ENCODE measurements at places on chromosomes 16 and 17.

DNA sequence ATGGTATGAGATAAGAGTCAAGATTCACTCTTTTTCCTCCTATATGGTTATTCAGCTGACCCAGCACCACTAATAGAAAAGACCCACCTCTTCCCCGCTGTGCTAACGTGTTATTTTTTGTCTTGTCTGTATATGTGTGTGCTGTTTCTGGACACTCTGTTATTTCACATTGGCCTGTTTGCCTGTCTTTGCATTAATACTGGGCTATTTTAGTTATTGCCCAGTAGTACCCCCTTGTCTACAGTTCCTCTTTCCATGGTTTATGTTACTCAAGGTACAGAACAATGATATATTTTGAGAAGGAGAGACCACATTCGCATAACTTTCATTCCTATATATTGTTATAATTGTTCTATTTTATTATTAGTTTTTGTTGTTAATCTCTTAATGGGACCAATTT, 74.0 kb upstream of the SIAH1 start:
- DNase-seq: no peak

DNA sequence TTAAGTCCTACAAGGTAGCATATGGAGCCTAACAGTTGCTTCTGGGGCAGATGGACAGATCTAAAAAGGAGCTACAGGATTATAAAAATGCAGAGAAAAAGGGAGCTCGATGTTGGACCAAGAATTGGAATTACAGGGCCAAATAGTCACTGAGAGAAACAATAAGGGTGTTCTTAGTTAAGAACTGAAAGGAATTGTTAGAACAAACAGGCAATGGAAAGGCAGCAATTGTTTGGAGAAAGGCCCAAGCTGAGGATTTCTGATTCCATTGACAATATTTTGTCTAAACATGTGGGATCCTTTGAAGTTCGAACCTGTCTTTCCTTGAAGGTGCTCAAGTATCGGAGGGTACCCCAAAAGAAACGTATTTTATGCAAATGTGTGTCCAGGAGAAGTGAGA, 513.6 kb upstream of the CDH8 start:
- no peak for DNase-seq

GRCh38 chr17:1787301-1787902, 25.5 kb downstream of the SERPINF1 start:
- DNase-seq: no peak

- DNase-seq: no peak
Measured at GRCh38 chr16:9864461-9864860, 317.8 kb downstream of the GRIN2A start.

GRCh38 chr17:56896968-56897359, 16.9 kb downstream of the TRIM25 start:
- DNase-seq: no peak

GRCh38 chr17:7974638-7975131, 27.7 kb upstream of the GUCY2D start:
- no peak for DNase-seq

- no peak for DNase-seq
Measured at GRCh38 chr17:21318439-21318838, 33.9 kb downstream of the MAP2K3 start.

DNA sequence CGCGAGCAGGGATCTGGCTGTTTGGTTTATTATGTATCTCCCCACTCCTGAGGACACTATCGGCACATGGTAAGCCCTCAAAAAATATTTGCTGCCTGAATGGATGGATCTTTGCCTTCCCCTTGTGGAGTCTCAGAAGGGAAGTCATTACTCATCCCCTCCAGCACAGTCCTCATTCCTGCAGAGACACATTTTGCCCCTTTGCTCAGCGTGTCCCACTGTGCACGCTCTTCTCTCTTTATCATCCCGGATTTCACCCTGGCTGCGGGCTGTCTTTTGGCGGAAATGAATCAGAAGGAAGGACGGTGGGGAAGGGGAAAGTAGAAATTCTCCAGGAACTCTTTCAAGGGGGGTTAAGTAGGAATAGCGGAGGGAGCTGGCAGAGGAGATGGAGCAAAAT, 125.2 kb upstream of the CDC42EP4 start:
- no peak for DNase-seq

DNA sequence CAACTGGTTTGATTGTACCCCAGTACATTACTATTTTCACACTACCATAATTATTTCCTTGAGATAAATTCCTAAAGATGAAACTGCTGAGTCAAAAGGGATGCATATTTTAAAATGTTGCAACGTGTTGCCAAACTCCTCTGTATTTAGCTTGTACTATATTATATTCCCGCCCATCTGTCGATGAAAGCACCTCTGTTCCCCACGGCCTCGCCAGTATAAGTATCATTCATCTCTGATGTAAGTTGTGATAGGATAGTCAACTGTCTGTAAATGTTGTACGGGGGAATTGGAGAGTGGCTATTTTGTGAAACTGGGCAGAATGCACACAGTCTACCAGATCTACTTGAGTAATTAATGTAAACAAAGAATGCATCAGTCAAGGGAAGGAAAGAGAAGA, 47.7 kb upstream of the TNRC6A start:
- DNase-seq: no peak

GRCh38 chr17:75785016-75785890, 647 bp downstream of the UNK start:
- peak; percentile 93 for DNase-seq

DNA sequence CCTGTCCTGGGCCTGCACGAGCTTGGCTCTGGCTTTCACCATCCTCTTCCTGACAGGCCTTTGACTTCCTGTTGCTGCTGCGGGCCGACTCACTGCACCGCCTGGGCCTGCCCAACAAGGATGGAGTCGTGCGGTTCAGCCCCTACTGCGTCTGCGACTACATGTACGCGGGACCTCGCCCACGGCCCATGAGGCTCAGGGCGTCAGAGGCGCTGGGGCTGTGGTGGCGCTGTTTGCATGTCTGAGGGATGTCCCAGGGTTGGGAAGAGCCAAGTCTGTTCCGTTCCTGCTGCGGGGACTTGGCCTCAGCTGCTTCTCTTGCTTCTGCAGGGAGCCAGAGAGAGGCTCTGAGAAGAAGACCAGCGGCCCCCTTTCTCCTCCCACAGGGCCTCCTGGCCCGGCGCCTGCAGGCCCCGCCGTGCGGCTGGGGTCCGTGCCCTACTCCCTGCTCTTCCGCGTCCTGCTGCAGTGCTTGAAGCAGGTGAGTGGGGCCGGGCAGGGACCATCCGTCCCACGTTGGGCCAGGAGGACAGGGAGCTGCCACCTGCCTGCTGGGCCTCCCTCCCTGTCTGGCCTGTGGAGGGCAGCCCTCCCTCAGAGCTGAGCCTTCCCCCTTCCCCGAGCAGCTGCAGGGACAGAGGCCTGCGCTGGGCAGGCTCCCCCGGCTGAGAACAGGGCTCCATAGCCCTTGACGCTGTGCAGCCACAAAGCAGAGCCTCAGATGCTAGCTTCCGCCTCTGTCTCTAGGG, 23.8 kb downstream of the TSC2 start:
- DNase-seq: no peak

DNA sequence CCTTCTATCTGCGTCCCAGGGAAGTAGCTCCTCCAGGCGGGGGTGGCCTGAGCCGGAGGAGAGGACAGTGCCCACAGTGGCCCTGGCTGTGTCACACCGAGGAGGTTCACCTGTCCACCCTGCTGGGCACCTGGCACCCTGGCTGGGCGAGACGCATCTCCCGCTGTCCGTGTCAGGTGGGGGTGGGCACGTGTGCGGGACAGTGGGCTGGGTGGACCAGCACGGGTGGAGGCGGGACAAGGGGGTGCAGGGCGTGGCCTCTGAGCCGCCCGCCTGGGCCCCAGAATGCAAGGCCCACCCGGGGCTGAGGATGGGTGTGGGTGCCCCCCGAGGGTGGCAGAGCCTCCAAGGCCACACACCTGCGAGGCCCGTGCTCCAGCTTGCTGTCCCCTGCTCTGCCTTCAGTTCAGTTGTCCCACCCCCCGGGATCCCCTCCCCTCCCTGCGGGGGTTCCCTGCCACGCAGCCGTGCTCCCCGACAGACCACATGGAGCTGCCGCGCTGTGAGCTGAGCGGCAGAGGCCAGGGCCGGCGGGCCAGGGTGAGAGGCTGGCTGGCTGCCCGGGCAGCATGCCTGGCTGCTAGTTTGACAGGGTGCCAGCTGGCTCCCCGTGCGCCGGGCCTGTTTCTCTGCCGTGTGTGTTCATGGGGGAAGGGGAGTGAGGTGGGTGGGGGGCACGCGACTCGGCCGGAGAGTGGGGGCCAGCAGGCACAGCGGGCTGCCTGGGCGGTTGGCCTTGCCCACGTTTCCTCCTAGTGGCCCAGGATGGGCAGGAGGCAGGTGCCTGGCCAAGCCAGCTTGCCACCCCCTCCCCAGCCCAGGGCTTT, 33.9 kb downstream of the BAHCC1 start:
- DNase-seq: no peak
